Effector memory CD4-positive, alpha-beta T cell (primary cell): ENCODE measurements at places on chromosomes 7 and 10.

DNA sequence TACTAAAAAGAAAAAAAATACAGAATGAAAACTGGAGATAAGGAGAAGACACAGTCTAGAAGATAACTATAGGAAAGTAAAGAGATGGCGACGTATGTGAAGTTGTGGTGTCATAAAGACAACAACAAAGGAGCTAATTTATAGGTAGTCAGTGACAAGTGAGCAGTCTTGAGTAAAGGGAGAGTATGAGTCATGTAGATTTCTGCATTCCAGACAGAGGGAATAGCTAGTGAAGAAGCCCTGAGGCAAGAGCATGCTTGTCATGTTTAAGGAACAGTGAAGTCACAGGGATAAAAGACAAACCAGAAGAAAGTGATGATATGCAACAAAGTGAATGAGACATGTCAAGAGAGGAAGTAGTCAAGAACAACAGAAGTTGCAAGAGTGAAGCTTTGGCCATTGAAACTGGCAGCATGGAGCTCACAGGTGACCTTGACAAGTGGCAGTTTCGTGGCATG, 2.3 kb upstream of the MIOS start:
- no peak for DNase-seq

GRCh38 chr7:143352531-143353002, 9.9 kb downstream of the FAM131B start:
- no peak for DNase-seq

- DNase-seq = no peak
Observed at GRCh38 chr10:5198386-5198785, 1.7 kb downstream of the AKR1C4 start.

DNA sequence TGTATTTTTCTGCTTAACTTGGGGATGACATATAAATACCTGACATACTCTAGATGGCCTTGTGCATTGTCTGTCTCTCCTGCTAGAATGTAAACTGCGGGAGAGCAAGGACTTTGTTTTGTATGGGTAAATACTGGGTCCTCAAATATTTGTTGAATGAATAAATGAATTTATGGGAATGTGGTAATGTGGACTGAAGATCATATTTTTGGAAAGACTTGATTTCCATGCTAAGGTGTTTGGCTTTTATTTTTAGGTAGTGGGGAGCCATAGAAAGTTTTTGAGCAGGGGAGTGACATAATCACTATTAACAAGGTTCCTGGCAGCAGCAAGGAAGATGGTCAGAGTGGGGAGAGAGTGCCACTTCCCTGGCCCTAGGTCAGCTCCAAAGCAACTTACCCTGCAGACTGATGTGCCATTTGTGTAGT, 27.0 kb downstream of the UBTD1 start:
- no peak for DNase-seq

- no peak for DNase-seq
Observed at GRCh38 chr7:35386816-35387706, 133.2 kb upstream of the TBX20 start.

- DNase-seq = no peak
Observed at GRCh38 chr10:7406712-7407333, 4.0 kb downstream of the SFMBT2 start.

DNA sequence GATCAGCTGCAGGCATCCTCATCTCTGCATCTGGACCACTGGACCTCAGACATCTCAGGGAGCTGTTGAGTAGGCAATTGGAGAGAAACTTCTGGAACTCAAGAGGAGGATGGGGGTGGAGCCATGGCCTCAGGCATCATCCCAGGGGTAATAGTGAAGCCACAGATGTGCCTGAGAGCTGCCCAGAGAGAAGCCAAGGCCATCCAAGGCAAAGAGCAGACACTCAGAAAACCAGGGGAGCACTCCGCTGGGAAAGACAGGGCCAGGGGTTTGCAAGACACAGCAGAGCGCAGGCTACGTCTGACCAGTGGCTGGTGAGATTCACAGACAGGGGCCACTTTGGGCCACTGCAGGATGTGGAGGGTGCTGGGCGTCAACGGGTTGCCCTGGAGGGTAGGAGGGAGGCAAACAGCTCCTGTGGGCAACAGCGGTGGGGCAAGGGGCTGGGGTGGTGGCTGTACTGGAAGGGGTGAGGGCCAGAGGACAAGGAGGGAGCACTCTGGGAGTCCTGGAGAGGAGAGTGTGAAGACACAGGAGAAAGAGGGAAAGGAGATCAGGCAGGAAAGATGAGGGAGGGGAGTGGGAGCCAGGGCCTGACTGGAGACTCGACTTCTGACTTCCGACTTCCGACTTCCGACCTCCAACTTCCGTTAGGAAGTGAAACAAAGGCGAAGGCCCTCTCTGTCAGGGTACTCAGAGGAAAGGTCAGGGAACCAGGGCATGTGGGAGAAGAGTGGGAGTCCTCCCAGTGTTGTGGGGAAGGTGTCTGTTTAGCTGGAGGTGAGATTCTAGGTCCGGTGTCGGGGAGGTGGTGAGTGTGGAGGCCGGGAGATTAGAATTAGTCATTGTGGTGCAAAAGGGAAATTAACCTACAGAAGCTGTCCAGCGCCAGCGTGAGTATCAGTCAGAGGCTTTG, 69.7 kb upstream of the ANTXRL start:
- DNase-seq = no peak

GRCh38 chr7:110940756-110941155, 150.2 kb upstream of the LRRN3 start:
- no peak for DNase-seq

DNA sequence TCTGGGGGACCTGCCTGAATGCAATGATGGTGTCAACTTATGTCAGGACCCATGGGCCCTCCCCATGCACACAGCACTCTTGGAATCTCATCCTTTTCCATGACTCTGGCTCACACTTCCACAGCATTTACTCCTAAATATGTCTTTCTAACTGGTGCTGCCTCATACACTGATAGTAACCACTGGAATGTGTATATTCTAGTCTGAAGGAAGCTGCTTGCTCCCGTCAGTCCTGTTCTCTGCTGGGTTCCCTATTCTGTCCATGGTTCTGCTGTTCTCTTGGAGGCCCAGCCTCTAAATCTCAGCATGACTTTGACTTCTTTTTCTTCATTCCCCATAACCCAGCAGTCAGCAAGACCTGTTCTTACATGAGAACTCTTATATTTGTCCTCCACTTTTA, 1055.1 kb downstream of the KCNMA1 start:
- no peak for DNase-seq

- no peak for DNase-seq
Observed at GRCh38 chr10:114103284-114103683, 59.6 kb downstream of the ADRB1 start.

- no peak for DNase-seq
Observed at GRCh38 chr7:111232249-111233084, 141.5 kb downstream of the LRRN3 start.

DNA sequence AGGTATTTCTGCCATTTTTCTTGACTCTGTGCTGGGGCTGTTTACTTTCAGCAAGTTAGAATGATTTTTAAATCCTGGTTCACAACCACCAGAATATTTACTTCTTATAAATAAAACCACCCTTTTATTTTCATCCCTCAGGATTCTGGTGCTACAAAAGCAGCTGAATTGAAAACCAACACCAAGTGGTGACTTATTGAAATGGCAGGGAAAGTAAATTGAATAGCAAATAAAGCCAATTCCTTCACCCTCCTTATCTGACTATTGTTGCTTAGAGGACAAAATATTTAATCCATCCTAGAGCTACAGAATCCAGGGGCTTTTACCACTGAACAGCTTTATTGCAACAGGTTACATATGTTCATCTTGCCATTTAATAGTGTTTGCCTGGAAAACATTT, 828.6 kb upstream of the GHITM start:
- DNase-seq = no peak

DNA sequence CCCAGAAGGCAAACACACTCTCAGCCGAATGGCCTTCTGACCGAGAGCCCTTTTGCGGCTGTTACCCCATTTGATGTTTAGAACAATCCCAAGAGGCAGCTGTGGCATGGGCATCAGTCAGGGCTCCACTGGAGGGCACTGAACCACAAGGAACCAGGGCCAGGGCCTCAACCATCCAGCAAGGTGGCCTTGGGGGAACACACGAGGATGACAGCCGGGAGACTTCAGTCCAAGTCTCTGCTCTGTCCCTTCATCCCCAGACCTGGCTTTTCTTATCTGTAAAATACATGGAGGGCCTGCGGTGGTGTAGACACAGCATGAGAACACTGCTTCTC, 63.6 kb upstream of the INSIG1 start:
- DNase-seq = no peak

GRCh38 chr10:60236869-60237524, 152.7 kb downstream of the ANK3 start:
- DNase-seq = no peak

DNA sequence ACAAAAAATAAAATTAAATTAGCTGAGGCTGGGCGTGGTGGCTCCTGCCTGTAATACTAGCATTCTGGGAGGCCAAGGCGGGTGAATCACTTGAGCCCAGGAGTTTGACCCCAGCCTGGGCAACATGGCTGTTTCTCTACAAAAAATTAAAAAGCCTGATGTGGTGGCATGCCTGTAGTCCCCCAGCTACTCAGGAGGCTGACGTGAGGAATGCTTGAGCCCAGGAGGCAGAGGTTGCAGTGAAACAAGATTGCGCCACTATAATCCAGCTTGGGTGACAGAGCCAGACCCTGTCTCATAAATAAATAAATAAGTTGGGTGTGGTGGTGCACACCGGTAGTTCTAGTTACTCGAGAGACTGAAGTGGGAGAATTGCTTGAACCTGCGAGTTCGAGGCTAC, 65.1 kb downstream of the GNA12 start:
- DNase-seq = no peak

GRCh38 chr10:67668448-67668847, 27.5 kb downstream of the CTNNA3 start:
- DNase-seq = no peak

- no peak for DNase-seq
Observed at GRCh38 chr10:114576132-114576487, 82.0 kb downstream of the ABLIM1 start.

- DNase-seq = no peak
Observed at GRCh38 chr7:77338260-77338659, 77.9 kb downstream of the GSAP start.
